ENCODE measurements at places on chromosomes 12 and 14. TPM values are rescaled to one million over a fixed set of nuclear protein-coding genes. Genes with fewer than 3 reads are reported as not detected.

FOXM1 gene
- total RNA-seq = 105 TPM

OLR1 gene
- not detected for total RNA-seq

SYNDIG1L gene
- not detected for total RNA-seq

IGF1 gene
- 1.4 TPM for total RNA-seq

PPM1A gene
- total RNA-seq = 55.5 TPM

GPRC5D gene
- total RNA-seq = not detected

ADAM21 gene
- total RNA-seq = not detected

MGP gene
- 0.47 TPM for total RNA-seq

RNF212B gene
- not detected for total RNA-seq

RPGRIP1 gene
- not detected for total RNA-seq

SLC25A21 gene
- not detected for total RNA-seq

LAG3 gene
- 117 TPM for total RNA-seq

SLC35E3 gene
- total RNA-seq = 5.3 TPM

HSPA2 gene
- 8.2 TPM for total RNA-seq

CCDC88C gene
- 113 TPM for total RNA-seq

CS gene
- total RNA-seq = 351 TPM

AMIGO2 gene
- total RNA-seq = 39.2 TPM

EPYC gene
- not detected for total RNA-seq

CABP1 gene
- 3.0 TPM for total RNA-seq

ZC2HC1C gene
- 1.5 TPM for total RNA-seq

GYS2 gene
- not detected for total RNA-seq

CLEC7A gene
- not detected for total RNA-seq

PPP1R13B gene
- 11.7 TPM for total RNA-seq

MIP gene
- total RNA-seq = not detected

INHBC gene
- not detected for total RNA-seq

RECQL gene
- 126 TPM for total RNA-seq

CLMN gene
- 6.9 TPM for total RNA-seq

EML1 gene
- 2.2 TPM for total RNA-seq

All from activated naive CD4-positive, alpha-beta T cell treated with anti-CD3 and anti-CD28 coated beads, Interleukin-2, amount 50 U/mL, for 72 hours (primary cell).